ENCODE measurements at places on chromosomes 4 and X. TPM values are rescaled to one million over a fixed set of nuclear protein-coding genes. Genes with fewer than 3 reads are reported as not detected.

DNA sequence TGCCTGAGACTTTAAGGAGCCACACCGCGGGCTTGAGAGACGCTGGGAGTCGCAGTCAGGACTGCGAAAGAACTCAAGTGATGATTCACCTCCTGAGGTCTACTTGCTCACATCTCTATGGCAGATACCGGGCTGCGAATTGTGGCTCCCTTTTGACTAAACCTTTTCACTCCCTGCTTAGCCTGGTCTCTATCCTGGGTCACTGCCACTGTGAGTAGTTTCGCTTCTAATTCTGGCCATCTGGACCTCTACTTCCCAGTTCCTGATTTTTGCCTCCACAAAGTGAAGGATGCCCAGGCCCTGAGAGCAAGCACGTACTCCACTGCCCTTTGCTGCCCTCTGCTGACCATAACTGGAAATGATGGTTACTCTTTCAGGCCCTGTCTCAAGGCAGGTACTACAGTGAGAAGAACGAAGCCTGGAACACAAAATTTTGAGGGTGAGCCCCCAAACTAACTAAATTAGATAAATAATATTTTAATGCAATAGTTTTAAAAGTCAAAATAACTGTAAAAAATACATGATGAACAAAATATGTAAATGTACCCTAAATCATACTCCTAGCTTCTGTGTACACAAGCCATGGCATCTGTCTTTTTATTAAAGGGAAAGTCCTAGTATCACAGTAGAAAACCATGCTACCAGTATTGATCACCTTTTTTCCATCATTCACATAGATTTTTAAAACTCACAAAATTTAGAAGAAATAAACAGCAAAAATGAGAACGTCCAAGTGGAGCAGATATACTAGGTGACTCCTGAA, 16.7 kb downstream of the MAD2L1 start:
- peak; percentile 32 for DNase-seq

DNA sequence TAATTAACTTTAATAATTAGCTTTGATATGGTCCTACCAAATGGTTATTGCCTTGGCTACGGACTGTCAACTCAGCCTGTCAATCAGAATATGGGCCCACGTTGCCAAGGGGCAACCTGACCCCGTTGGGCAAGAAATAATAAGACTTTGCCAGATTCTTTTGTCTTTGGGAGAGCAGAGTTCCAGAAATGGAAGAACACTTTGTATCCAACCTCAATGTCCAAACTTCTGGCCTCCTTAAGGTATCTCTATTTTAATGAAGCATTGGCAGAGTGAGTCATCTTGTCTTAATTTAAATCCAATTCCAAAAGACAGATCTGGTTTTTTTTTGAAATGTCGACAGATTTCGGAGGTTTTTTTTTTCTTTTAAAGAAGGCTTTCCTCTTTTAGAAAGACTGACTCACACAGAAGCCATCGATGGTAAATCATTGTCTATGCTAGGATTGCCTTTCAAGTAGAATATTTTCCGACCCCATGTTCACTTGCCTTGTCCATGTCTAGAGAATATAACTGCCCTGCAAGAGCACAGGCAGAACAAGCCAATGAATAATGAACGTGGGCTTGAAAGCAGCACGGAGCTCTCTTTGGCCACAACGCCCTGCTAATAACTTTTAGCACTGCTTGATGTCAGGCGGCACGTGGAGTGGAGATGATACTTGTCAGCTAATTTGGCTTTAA, 190.3 kb upstream of the GATB start:
- no peak for DNase-seq

DNA sequence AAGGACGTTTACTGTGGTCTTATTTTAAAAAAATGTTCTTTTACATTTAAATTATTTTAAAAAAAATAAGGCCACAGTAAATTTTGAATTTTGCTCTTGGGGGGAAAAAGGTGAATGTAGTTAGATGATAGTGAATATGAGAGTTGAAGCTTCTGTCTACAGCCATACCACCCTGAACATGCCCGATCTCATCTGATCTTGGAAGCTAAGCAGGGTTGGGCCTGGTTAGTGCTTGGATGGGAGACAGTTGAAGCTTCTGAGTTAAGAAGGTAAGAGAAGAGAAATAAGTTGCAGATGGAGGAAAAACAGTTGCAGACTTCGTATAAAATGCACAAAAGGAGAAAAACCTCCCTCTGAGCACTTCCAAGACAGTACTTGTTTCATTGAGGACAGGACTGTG, 115.6 kb upstream of the NR3C2 start:
- no peak for DNase-seq

GRCh38 chrX:103742339-103742738, 31.6 kb downstream of the TMEM31 start:
- no peak for DNase-seq

- no peak for DNase-seq
These were observed 112.6 kb upstream of the TMEM164 start for GRCh38 chrX:109890300-109890699.

DNA sequence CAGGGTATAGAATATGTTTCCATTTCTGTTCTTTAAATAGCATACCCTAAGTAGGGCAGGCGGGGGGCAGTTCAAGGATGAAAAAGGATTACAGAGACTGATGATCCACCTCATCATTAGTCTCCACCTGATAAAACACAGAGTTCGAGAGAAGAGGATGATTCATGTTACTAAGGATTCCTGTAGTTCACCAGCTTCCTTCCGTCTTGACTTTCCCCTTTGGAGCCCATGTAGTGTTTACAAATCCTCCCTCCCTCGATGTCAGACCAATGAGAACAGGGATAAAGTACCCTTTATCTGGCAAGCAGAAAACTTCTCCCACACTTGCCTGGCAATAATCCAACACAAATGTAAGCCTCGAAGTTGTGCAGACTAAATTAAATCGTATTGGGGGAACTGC, 526.3 kb upstream of the FAM241A start:
- no peak for DNase-seq

DNA sequence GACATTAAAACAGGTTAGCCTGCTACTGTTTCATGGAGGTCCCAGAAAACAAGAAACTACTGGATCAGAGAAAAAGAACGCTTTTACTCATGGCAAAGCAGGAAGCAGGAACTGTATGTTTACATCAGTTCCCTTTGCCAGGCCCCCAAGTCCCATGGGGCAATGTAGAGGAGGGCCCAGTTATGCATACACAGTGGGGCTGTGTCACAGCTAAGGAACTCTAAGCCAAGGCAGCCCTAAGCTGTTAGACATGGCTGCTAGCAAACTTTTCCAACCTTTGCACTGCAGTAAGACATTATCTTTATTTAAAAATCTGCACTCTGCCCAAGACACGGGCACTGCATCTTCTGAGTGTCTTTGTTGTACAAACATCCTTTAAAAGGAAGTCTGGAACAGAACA, 975.8 kb downstream of the C4orf33 start:
- no peak for DNase-seq

DNA sequence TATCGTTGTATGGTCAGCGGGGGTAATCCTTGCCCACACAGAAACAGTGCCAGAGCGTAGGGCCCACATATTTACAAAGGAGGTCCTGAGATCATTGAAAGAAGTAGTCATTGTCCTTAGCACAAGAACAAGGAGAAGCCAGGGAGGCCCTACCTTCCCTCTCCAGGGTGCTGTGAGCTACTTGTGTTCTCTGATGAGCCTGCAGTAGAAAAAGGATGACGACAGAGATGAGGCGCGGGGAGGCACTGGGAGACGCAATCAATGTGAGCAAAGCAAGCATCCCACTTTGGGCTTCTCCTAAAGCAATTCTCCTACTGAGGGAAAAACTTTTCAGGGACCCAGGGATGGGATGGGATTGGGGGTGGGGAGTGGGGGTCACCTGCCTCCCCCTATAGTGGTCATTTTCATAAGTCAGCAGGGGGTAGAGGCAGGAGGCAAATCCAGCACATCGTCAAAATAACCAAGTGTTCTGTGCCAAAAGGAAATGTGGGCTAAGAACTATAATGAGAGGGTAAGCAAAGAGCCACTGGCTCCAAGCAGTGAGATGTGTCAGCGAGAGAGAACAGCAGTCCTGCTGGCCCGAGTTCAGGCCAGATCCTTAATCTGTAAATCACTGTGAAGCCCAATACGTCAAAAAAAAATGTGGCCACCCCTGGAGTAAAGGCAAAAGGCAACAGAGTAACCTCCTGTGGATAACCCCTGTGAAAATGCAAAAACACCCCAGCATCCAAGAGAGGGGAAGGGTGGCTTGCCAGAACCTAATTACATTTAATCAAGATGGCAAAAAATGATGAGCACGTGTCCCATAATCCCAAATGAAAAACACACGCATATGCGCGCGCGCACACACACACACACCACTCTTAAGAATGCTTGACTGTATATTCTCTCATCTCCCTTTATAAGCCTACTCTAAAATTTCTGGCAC, 136.6 kb upstream of the HHIP start:
- DNase-seq = no peak

- DNase-seq = no peak
These were observed 15.3 kb upstream of the XPNPEP2 start for GRCh38 chrX:129723511-129723910.

GRCh38 chr4:80144676-80145470, 52.4 kb upstream of the PRDM8 start:
- no peak for DNase-seq

IL13RA2 gene
- not detected for total RNA-seq

- no peak for DNase-seq
These were observed 109.8 kb downstream of the MAPK10 start for GRCh38 chr4:86250006-86250405.

DNA sequence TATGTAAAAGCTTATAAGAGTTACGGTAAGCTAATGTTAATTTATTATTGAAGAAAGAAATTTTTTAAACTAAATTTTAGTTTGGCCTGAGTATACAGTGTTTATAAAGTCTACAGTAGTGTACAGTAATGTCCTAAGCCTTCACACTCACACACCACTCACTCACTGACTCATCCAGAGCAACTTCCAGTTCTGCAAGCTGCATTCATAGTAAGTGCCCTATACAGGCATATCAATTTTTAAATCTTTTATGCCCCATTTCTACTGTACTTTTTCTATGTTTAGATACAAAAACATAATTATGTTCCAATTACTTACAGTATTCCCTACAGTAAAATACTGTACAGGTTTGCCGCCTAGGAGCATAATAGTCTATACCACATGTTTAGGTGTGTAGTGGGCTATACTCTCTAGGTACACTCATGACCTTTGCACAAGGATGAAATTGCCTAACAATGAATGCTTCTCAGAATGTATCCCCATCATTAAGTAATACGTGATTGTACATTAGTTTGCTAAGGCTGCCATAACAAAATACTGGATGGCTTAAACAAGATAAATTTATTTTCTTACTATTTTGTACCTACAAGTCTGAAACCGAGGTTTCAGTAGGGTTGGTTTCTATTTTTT, 333.8 kb upstream of the PCDH7 start:
- no peak for DNase-seq

GRCh38 chrX:149372866-149373265, 132.2 kb downstream of the IDS start:
- no peak for DNase-seq

GRCh38 chrX:109966246-109966645, 36.7 kb upstream of the TMEM164 start:
- DNase-seq = no peak

GYPE gene
- total RNA-seq = not detected

DNA sequence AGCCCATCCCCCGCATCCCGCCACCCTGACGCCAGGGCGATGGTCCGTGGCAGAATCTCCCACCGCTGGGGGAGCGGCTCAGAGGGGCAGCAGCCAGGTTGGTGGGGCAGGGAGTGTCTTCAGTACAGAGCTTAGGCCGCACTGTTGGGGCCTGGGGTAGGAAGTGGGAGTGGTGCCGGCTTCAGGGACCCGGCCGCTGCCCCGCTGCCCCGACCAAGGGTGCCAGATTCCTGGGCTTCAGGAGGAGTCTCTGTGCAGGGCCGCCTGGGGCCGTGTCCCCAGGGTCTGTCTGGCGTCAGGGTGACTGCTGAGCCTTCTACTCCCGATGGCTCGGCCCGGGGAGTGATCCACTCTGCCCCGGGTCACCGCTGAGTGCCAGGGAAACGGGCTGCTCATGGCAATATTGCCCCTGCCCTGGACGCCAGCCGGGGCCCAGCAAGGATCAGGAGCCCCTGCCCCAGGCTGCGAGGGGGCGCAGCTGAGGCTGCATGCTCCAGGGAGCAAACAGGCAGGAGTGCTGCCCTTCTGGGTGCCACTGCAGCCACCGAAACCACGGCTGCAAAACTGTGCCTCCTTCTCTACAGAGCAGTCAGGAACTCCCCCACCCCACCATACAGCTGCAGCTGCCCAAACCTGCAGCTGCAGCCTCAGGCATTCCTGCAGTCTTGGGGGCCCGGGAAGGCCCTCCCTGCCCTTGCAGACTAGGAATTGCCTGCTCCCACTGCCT, 1206.1 kb downstream of the ARAP2 start:
- DNase-seq = peak; percentile 8

DNA sequence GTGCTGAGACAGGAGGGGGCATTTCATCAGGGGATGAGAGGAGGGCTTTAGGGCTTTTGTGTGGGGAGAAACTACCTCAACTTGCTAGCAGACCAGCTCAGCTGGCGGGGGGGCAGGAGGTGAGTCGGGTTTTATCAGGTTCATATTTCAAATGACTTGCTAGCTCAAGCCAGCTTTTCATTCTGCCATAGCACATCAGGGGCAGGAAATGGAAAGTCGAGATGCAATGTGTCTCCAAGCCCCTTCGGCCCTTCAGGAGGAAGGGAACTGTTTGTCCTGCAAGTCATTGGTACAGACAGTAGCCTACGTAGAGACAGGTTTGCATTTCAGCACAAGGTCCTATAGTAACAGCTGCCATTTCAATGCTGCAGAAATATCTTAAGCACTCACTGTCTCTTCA, 194.1 kb downstream of the PTTG2 start:
- DNase-seq = no peak

DNA sequence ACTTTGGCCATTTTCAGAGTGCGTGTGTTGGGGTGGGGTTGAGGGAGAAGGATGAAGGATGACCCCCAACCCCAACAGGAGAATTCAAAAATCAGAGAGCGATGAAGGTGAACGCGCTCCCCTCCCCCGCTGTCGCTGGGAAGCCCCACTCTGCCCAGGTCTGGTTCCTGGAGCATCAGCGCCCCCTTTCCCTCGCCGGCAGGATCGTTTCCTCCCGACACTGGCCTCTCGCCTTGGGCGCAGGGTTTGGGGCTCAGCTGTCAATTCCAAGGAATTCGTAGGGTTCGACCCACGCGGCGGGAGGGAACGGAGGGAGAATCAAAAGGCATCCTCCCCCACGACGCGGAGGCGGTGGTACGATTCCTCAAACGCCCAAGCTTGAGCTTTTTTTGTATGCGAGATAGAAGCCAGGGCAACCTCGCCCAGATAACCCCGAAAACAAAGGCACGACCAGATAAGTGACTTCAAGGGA, 1.0 kb upstream of the PDGFRA start:
- DNase-seq = peak; percentile 92

DNA sequence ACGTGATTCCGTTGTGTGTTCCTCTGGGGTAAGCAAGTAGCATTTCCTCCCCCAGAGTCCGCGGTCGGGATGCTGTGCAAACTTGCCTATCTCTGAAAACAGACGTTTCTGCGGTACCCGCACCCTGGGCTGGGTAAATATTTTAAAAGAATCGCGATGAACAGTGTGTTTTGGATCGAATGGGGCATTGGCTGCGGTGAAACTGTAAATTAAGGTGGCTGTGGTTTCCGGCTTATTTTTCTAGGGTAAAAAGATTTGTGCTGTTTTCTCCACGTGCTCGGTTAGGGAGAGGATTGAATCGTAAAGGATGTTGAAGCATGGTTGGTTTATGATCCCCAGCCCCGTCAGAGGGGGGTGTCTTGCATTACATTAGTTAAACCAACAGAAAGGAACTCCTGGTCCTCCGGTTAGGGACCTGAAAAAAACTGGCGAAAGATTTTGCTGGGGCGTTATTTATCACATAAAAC, 1.2 kb downstream of the HHIP start:
- peak; percentile 59 for DNase-seq

Data from H7 (cell line).